Mesothelial cell of epicardium (in vitro differentiated cells): ENCODE measurements at places on chromosomes 13 and 19. TPM values are rescaled to one million over a fixed set of nuclear protein-coding genes. Genes with fewer than 3 reads are reported as not detected.

- H3K27ac ChIP-seq = peak overlapping the region; percentile 91
- peaks cover 32% of the 10 kb centered on the region for H3K4me1 ChIP-seq
Measured at GRCh38 chr19:49155820-49156346, 687 bp upstream of the HRC start.

LILRB2 gene
- total RNA-seq = not detected in 3 replicates

DNA sequence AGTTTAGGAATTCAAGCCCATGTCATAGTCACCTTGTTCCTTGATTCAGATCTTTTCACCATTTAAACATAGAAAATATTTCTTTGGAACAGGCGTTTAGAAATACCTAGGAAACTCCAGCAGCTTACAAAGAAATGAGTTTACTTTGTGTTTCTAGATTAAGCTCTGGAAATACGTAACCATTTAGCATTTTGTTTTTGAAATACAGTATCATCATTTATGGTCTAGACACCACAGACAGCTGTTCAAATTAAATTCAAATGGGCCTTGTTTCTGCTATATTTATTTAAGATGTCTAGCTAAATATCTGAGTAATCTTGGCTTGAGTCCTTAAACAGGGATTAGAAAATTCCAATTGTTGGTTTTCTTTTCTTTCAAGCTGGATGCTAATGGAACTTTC lies 228.5 kb downstream of the NDFIP2 start:
- H3K4me3 ChIP-seq = no peak overlapping the region
- no peaks in the 10 kb centered on the region for H3K27me3 ChIP-seq
- no peaks in the 10 kb centered on the region for H3K36me3 ChIP-seq
- DNase-seq = no peak
- no peak overlapping the region for H3K27ac ChIP-seq
- H3K4me1 ChIP-seq = peaks cover 8% of the 10 kb centered on the region

PLIN5 gene
- total RNA-seq = 0.27 to 0.45 TPM (median 0.38 TPM) in 3 replicates

GRCh38 chr19:40990972-40991381 lies at the start of gene CYP2B6:
Gene CYP2B6 (plus strand): TSS chr19:40991282. CDS start chr19:40991306, 24 bp downstream.
- peaks cover 19% of the 10 kb centered on the region for H3K27me3 ChIP-seq
- no peak for DNase-seq
- no peaks in the 10 kb centered on the region for H3K36me3 ChIP-seq

- peaks cover 3% of the 10 kb centered on the region for H3K36me3 ChIP-seq
- H3K27ac ChIP-seq = no peak overlapping the region
- H3K4me1 ChIP-seq = peaks cover 10% of the 10 kb centered on the region
- H3K4me3 ChIP-seq = no peak overlapping the region
- no peaks in the 10 kb centered on the region for H3K27me3 ChIP-seq
Measured at GRCh38 chr13:25633093-25633492, 261.3 kb downstream of the ATP8A2 start.

DNA sequence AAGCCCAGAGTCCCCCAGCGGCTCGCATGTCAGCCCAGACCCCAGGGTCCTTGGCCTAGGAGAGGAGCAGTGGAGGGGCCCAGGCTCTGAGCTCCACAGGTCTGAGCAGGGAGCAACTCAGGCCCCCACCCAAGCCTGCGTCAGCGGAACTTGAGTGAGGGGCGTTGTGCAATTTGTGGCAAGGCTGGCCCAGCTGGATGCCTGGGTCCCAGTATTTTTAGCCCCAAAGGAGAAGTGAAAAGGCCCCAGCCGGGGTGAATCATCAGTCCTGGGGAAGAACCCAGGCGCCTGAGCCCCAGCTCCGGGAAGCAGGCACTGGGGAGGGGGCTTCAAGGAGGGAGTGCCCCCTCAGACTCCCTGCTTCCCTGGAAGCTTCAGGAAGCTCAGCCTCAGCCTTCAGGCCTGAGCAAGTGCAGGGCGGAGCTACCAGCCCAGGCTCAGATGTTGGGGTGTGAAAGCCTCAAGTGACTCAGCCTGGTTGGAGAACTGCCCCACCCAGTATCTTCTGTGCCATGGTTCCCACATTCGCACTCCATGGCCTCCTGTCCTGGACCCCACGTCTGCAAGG lies 7.2 kb downstream of the MED29 start:
- DNase-seq = no peak
- peak overlapping the region; percentile 78 for H3K27ac ChIP-seq
- no peaks in the 10 kb centered on the region for H3K27me3 ChIP-seq
- H3K4me3 ChIP-seq = no peak overlapping the region
- H3K36me3 ChIP-seq = peaks cover 13% of the 10 kb centered on the region

ZNF426 gene
- 32.4 to 35.4 TPM (median 35.1 TPM) in 3 replicates for total RNA-seq
